ENCODE measurements at places on chromosomes 5 and 9.

DNA sequence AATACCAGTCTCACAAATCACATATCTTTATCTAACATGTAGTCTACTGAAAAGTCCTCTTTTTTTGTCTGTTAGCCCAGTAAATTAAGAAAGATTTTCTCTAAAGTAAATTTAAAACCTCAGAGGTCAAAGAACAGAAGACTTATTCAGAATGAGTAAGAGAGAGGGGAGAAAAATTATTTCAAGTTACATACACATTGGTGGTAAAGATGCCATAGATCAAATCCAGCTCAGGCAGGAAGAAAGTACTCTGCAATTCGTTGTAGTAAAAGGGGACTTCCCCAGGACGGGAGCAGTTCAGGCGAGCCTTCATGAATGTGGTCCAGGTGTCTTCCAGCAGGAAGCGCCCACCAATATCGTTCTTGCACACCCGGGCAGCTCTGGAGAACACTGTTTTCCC is 344.1 kb downstream of the SEMA5A start:
- no peak for DNase-seq

DNA sequence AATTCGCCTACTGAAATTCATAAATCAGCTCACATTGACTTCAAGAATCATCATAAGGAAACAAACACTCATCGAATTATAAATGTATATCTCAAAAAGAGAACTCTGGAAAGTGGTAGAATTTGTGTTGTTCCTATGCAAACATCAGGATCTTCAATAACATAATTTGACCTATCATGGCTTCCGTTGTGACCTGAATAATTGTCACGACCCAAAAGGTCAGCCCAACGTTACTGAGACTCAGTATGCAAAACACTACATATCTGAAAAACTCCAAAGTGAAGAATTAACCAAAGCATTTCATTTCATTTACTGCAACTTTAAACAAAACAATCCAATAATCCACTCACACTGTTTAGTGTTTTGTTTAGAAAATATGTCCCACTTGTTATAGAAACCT is 1.2 kb downstream of the RAPGEF6 start:
- no peak for DNase-seq

DNA sequence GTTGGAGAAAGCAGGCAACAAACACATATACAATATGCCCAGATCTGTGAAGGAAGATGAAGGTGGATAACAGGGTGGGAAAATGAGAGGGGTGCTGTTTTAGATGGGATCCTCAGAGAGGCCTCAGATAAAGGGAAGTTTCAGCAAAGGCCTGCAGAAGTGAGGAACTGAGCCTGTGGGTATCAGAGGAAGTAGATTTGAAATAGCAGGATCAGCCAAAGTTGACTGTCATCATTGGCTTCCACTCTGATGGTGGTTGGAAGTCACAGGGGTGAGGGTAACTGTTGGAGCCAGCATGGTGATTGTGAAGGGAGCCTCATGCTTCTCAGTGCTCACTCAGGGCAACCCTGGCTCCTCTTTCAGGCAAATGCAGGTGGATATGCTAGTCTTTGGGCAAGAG is 607.2 kb upstream of the CLINT1 start:
- DNase-seq = no peak

DNA sequence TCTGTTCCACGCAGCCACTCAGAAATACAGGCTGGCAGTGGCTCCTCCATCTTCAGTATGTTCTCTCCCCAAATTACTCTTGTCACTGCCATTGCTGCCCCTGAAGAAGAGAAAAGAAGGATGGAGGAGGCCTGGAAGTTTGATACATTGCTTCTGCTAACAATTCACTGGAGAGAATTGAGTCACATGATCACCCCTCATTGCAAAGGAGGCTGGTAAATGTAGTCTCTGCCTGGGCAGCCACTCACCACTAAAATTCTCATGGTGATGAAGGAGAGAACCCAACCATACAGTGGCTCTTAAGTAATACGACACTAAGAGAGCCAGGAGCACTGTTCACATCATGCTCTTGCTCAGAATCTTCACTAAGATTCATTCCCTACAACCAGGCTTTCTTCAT is 112.0 kb downstream of the DOCK8 start:
- no peak for DNase-seq

GRCh38 chr9:137494550-137495351 is 35.6 kb upstream of the NSMF start:
- DNase-seq = no peak

- no peak for DNase-seq
These were observed 15.3 kb downstream of the BRD3 start for GRCh38 chr9:134052491-134052890.

GRCh38 chr5:93371893-93372292 is 209.1 kb downstream of the NR2F1-AS1 start:
- DNase-seq = no peak

GRCh38 chr9:17613758-17614157 is 34.9 kb downstream of the SH3GL2 start:
- DNase-seq = peak; percentile 78

- DNase-seq = no peak
These were observed 233.5 kb downstream of the MAN2A1 start for GRCh38 chr5:109923205-109923604.

DNA sequence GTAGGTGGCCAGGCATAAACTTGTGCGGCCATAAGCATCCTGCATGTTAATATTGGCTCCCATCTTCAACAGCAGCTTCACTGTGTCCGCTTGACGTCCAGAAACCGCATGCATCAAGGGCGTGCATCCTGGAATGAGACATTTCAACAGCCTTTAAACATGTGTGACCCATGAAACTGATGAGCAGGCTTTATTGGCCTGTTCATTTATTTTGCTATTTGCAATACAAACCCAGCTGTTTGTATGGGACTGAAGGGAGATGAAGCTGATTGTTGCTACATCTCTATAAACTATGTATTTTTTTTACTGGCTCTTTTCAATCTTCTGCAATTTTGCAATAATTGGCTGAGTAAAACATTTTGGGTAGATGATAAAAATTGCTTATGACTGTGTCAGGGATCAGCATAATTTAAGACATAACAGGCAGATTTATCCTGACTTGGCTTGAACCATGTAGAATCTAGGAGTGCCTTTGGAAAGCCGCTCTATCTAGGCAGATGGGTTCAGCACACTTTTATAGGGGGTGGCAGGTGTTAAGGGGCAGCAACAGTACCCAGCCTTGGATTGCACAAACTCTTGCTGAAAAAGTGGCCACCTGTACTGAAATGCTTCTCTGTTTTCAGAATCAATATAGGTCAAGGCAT is 56.9 kb downstream of the ANKRD55 start:
- DNase-seq = peak; percentile 84

DNA sequence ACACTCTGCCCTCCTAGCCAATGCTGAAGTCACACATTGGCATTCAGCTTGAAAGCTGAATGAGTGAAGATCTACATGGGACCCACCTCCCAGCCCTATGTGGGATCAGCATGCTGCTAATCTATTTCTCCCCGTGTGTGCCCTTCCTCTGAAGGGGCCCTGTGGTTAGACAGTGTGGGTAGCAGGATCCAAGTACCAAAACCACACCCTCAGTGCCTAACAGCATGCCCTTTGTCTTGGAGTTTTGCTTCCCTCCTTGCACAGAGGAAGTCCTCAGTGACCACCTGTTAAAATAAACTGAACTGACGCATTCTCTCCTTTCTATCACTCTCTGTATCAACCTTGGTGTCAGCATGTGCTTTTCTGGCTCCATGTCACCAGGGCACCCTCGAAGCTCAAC is 25.0 kb downstream of the SH3TC2 start:
- no peak for DNase-seq

GRCh38 chr5:90134892-90135291 is 274.7 kb downstream of the CETN3 start:
- DNase-seq = peak; percentile 25

- DNase-seq = peak; percentile 38
These were observed 52.2 kb downstream of the GARNL3 start for GRCh38 chr9:127316586-127317323.

DNA sequence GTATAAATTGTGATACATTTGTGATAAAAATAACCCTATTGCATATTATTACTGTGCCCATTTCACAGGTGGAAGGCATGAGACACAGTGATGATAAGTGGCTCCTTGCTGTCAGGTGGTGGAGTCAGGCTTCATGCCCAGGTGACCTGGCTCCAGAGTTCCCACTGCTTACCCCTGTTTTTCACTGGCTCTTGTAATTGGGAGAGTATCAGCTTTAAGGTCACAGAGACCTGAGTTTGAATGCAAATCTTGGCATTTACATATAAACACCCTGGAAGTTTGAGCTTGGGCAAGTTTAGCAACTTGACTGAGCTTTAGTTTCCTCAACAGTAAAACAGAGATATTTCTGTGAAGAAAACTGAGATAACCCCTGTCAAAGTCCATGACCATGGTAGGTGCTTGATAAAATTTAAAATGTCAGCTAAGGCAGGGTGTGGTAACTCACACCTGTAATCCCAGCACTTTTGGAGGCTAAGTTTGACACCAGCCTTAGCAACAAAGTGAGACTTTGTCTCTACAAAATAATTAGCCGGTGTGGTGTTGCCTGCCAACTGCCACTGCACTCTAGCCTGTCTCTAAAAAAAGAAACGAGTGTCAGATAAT is 29.2 kb downstream of the MAT2B start:
- no peak for DNase-seq

DNA sequence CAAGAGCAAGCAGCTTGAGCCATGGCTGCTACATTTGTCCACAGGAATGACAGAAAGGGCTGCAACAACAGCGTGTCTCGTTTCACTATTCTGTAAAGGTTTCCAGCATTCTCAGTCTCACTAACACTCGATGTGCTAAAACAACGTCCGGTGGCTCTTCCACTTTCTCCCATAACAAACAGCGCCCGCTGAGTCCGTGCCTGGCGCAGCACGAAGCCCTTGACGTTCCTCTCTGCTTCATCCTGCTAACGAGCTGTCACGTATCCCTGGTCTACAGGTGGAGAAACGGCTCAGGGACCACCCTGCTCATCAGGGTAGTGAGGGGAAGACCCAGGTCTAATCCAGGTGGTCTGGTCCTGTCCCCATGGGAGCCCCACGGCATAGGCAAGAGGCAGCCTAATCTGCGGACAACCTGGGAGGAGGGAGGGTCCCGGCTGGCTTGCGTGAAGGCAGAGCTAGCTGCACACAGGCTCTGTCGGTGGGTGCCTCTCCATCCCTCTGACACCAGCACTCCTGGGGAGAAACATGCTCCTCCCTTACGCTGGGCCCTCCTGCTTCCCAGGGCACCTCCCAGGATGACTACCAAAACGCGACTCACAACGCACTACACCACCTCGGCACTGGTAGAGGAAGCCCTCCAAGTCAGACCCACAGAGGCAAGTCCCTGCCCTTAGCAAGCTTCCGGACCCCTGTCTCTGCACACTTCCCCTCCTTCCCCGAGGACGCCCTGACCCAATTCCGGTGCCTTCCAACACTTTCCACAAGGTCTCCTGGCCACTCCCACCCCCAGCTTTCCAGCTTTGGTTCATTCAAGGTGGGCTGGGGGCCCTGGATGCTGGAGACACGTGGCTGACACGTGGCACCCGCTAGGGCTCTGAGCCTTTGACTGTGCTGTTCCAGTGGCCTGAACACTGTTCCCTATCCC is 43.3 kb downstream of the VAV2 start:
- no peak for DNase-seq

GRCh38 chr9:80698725-80699410 is 990.5 kb downstream of the TLE1 start:
- no peak for DNase-seq

DNA sequence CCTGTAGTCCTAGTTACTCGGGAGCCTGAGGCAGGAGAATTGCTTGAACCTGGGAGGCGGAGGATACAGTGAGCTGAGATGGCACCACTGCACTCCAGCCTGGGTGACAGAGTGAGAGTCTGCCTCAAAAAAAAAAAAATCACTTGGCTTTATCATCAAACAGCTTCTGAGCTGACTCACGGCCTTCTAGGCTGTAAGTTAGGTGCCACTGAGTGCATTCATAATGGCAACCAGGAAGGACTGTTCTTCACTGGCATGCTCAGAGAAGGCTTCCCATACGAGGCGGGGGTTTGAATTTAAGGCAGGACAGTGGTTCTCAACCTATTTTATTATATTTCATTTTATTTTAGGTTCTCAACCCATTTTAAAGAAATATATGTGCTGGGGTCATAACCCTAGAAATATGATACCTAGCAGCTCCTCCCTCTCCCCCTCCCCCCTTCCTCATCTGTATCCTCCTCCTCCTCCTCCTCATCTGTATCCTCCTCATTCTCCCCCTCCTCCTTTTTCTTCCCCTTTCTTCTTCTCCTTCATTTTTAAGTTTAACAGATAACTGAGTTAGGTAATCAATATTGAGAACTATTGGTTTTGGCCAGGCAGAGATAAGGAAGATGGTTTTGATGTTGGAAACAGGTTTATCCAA is 19.0 kb upstream of the LHFPL2 start:
- DNase-seq = no peak

- DNase-seq = no peak
These were observed 58.1 kb downstream of the GOLPH3 start for GRCh38 chr5:32115985-32116384.

DNA sequence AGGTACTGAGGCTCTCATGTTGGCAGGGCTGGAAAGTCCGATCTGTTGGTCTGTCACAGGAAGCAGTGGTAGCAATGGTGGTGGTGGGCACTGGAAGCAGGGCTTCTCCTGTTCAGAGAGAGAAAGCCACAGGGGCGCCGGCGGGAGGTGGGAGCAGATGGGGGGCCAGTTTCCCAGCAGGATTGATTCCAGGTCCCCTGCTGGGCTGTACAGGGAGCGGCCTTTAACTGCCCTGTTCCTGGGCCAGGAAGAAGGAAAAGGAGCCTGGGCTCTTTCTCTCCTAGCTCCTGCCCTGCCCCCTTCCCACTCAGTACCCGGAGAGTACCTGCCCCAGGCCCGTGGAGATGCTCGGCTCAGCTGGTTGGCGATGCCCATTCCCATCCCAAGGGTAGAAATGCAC is 2.6 kb upstream of the DAB2IP start:
- DNase-seq = no peak

GRCh38 chr9:2354216-2354615 is 267.4 kb upstream of the VLDLR start:
- DNase-seq = no peak

DNA sequence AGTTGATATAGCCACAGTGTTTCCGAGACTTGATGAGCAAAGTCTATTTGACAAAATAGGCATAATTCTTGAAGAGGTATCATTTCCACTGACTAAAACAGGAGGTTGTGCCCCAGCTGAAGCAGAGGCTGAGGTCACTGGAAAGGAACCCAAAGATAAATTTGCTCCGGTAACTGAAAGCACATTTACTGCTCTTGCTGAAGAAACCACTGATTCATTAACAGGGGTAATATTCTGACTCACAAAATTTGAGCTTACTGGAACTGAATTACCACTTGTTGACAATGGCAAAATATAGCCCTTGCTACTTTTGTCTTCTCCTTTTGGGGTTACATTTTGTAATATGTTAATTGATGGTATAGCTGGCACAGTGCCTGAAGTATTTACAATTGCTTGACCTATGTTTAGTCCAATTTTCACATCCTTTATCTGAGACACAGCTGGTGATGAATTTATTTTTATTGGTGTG is 30.2 kb downstream of the MLANA start:
- DNase-seq = peak; percentile 29
